ENCODE measurements at places on chromosomes 11 and 22.

DNA sequence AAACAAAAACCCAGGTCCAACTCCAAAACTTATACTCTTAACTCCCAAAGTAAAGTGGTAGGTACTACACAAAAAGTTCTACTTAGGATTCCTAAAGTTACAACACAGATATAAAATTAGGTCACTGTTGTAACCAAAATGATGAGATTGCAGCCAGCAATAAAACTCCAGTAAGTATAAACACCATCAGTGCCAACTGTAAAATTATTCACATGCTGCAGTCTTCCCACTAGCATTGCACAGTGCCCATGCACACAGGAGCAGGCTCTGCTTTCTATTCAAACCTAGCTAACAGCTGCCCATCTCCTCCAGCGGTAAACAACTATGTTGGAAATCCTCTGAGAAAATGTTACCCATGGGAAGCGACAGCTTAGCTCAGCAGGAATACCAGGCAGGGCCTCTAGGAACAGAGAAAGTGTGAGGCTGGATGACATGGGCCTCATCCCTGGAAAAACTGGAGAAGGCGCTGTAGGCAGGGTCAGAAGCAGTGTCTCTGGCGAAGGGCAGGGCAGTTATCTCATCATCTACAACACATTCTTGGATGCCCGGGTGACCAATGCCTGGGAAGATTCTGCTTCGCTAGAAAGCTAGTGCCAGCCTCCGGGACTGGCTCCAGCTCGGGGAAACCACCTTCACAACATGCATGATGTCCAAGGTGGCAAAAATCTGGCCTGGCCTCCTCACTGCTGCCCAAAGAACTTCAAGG is 9.1 kb downstream of the CPT1A start:
- no peak for DNase-seq

DNA sequence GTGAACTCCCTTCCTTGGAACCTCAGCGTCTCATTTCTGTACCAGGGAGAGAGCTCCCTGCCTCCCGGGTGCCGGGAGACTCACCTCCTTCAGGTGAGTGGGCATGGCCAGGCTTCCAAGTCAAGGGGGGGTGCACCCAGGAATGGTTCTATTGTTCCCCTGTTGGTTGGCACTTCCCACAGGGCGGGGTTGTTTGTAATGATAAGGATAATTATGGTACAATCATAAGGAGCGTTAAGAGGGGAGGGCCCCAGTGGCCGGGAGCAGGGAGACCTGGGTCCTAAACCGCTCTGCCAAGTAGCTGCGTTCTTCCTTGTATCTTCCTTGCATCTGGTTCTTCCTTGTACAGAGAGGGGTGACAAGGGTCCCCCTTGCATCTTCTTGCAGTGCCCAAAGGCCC is 79.1 kb downstream of the LRRC32 start:
- no peak for DNase-seq

GRCh38 chr11:73223998-73224730 is 6.1 kb downstream of the P2RY2 start:
- DNase-seq: no peak

- no peak for DNase-seq
These were observed 288.0 kb upstream of the CHORDC1 start for GRCh38 chr11:90510839-90511238.

DNA sequence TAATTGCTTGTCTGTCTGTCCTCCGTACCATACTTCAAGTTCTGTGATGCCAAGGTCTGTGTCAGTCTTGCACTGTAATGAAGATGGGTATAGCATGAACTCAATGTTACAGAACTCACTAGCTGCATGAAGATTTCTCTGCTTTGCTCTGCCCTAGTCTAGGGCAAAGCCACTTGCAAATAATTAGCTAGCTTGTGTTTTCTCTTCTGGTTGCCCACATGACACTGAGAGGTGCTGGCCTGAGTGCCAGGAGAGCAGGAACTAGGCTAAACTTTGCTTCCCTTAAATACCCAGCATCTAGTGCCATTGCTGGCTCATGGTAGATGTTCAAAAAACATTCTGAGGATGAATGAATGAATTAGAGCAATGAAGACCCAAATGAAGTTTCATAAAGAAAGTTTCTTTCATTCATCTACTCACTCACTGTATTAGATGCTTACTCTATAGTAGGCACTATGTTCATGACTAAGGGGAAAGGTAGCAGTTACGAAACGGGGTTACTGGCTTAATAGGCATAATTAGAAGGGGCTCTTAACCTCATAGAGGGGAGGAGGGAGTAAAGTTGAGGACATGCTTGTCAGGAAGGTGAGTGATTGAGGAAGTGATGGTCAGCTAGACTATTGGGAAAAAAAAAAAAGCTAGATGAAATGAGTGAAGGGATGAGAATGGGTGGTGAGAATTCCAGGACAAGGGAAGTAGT is 4.4 kb upstream of the ENDOD1 start:
- no peak for DNase-seq

DNA sequence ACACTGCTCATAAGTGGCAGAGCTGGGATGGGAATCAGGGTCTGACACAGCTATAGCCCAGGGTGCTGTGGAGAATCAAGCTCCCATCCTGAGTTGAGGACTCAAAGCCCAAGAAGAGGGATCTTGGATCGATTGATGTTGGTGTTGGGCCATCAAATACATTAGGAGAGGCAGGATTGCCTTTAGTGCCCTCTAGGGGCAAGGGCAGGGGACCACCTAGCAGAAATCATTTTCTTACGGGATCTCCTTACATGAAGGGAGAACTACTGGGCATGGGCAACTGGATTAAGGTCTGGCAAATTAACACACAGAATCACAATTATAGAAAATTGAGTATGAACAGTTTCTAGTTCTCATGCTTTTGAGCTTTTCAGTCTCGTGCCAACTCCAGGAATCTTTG is 24.9 kb upstream of the EMSY start:
- no peak for DNase-seq

DNA sequence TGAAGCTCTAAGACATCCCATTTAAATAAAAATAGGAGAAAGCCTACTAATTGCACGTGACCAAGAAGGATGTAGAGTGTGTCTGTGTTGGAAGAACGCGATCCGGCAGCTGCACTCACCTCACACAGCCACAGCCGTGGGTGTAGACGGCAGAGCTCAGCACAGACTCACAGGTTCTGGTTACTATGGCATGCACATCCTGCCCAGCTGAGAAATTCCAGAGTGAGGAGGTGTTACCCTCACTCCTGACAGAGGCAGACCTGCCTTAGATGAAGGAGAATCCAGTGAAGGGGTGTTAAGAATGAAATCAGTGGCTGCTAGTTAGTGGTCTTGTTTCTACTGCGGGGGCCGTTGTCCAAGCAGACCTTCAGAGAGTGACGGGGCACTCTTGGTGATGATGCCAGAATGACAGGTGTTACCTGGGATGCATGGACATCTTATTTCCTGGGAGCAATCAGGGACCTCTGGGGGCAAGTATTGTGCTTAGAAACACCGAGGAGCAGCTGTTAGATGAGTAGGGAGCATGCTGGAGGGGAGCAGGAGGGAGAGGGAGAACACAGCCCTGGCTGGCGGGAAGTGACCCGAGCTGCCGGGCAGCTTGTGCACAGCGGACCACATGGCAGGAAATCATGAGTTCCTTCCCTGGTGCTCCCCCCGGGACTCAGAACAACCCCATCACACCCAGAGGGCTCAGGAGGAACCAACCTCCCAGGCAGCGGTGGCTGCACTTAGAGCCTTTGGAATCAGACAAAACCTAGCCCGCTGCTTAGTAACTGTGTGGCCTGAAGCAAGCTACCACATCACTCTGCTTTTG is 12.3 kb downstream of the KCNJ5 start:
- no peak for DNase-seq

DNA sequence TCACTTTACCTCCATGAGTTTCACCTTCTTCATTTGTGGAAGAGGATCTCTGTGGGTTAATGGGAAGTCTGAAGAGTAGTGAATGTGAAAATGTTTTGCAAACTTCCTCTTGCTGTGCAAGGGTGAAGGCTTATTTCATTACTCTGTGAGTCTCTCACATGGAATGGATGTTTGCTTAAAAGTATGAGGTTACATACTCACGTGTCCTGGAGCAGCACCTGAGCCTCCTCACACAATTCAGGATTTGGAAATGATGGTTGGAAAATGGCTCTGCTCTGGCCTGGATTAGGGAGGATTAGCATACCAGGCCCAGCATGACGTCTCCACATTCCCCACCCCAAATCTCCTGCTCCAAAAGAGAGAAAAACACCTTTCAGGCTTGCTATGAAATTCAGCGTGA is 4.8 kb downstream of the GRAMD1B start:
- no peak for DNase-seq

DNA sequence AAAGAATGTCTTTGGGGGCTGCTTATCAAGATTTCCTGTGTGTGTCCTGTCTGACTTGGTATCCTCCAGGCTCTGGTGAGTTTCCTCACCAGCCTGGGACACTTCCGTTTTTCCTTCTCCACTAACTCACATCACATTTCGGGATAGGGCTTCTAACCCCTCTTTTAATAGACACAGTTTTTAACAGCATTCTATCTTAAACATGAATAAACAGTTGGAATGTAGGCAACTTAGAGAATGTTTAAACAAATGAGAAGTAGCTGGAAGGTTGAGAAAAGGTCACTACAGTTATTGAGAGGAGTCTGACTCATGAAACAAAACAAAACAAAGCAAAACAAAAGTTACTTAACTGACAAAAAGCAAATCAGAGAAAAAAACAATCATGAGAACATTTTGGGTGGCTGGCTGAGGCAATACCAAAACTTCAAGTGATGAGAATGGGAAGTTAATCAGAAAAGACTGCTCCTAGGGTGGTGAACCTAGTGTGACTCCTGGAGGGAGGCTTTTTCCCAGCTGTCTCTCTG is 64.7 kb upstream of the CTSC start:
- DNase-seq: no peak

DNA sequence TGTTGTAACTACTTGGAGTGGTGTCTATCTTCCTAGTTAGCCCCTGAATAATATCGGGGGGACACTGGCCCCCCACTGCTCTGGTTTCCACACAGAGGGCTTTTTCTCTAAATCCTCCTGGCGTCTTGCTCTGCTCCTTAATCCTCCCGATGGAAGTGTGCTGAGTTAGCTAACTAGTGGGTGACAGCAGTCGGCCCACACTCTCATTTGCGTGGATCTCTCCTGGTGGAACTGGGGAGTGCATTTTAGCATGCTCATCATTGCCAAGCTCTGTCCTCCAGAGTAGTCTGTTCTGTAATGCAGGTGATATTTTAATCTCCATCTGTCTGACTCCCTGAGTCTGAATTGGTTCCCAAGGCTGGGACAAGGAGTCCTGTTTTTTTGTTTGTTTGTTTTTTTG is 46.1 kb upstream of the RASSF10 start:
- DNase-seq: no peak

DNA sequence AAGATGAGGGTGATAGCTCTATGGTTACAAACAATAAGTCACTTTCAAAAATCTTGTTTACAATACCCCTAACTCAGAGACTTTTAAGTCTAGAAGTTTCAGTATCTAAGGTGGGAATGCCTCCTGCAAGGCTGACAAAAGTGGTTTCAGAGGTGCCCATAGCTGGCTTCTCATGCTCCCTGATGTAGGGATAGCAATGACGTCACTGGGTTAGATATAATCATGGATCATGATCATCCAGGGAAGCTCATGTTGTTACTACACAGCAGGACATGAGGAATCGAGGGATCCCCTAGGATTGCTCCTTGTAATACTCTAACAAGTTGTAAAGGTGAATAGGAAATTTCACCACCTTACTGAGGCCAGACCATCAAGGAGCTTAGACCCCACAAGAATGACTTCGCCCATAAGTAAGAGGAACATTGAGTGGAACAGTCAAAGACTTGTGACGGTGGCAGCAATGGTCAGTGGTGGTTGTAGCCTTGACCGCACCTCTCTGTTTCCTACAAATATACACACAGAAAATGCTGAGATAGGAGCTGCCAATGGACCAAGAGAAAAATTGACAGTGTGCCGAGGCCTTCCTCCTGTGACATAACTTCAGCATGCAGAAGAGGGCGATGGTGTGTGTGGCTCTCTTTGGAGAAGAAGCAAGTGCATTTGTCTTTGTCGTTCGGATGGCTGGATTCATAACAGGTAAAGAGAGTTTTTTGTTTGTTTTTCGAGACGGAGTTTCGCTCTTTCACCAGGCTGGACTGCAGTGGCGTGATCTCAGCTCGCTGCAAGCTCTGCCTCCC is 15.6 kb downstream of the APOL4 start:
- DNase-seq: no peak

GRCh38 chr11:89436071-89436470 is 55.1 kb downstream of the NOX4 start:
- DNase-seq: no peak

DNA sequence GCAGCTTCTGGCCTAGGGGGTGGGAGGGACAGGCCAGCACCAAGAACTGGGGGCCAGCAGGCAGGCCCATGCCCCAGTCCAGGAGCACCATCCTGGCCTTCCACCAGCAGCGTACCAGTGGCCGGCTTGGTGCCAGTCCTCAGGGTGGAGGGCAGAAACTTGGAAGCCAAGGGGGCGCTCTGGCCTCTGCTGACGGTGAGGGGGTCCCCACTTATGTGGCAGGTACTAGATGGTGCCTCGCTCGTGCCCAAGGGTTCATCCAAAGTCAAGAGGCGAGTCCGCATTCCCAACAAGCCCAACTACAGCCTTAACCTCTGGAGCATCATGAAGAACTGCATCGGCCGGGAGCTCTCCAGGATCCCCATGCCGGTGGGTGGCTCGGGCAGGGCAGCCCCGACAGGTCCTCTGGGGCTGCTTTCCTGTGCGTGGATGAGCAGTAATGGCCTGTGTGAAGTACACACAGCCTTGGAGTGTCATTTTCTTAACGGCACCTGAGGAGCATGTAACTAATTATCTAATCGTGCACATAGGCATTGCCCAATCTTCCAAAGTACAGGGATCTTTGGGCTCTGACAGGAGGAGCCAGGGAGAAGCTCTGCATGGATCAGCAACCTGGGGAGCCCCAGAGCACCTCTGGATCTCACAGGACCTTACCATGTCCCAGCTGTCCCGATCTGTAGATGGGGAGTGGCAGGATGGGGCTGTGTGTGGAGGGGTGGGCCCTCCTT is 79.1 kb downstream of the MORC2 start:
- DNase-seq: no peak

GRCh38 chr22:27557286-27558008 is 244.1 kb downstream of the MN1 start:
- DNase-seq: no peak

DNA sequence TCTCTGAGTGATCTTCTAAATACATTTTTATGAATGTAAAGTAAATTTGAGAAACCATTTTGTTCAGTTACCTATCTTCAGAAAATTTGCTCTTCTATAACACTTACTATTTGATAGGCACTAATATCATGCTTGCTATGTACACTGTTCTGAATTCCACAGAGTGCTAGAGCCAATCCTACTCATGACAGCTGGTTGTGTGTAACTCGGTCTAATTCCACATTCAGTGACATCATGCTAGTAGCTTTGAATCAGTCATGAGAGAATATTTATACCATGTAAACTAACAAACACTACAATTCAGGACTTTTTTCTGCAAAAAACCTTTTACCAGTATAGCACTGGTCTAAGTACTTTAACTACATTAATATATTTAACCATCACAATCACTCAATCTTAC is 902.9 kb downstream of the DLG2 start:
- DNase-seq: no peak

- no peak for DNase-seq
These were observed 52.4 kb downstream of the CDKN1C start for GRCh38 chr11:2833051-2833715.

GRCh38 chr11:133047036-133047770 is 485.1 kb downstream of the OPCML start:
- DNase-seq: no peak
